Small intestine (tissue), 16 donors: ENCODE measurements at places on chromosomes 4 and X.
A peak's percentile ranks its signal among the peaks of the same experiment; 100 is the strongest.

- H3K4me1 ChIP-seq = no peaks in the 10 kb centered on the region
- H3K36me3 ChIP-seq = no peaks in the 10 kb centered on the region
- H3K27me3 ChIP-seq = no peaks in the 10 kb centered on the region
- DNase-seq = peak; percentile 0
These were observed 8.1 kb upstream of the LINC00632 start for GRCh38 chrX:140701480-140701879.

DNA sequence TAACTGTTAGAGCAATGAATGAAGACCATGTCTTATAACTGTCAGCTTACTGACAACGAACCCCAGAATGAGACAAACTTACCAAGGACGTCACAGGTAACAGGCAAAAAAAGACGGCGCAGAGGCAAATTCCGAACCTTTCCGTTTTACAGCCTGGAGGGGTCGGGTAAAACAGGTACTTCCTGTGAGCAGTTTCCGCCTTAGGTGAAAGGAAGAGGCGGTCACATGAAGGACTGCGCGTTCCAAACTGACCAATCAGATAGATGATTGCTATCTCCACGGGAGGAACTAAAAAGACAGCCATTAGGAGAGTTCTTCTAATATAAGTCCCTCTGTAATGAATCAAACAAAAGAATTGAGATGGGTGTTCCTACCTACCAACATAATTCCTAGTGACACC is at the start of gene COX7B2:
Gene COX7B2 (minus strand): TSS at position 168 of the 400 bp plus-strand sequence. CDS start 174,053 bp downstream, outside the sequence.
- no peak for DNase-seq
- no peak within 1 kb of the TSS for H3K4me3 ChIP-seq
- H3K36me3 ChIP-seq = no peaks in the 10 kb centered on the region
- no peaks in the 10 kb centered on the region for H3K4me1 ChIP-seq
- H3K27ac ChIP-seq = no peak within 1 kb of the TSS

DNA sequence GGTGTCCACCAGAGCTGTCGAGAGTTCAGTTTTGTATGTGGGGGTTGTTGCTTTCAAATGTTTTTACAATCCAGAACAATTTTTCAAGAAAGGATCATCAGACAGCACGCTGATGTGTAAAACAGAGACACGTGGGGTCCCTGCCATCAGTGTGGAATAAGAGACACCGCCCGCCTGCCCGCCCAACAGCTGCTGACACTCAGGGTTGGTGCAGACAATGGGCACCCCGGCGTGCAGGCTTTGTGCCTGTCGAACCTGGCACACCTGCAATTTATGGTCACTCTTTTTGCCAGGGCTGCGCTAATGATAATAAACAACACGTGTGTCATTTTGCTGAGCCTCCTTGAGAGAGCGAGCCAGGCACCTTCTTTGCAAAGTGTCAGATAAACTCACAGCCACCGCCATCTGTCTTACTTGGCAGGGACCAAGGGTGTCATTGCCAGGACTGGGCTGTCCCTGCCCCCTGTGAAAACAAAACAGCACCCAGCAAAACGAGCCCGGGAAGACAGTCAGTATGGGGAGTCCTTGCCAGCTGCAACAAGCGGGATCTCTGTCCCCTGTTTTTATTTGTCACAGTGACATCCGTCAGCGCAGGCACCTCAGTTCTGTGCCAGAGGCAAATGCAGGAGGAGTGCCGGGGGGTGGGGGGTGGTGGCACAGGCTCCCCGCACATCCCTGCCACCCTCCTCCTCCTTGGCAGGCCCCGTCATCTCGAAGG is 69.1 kb downstream of the PSAPL1 start:
- H3K27me3 ChIP-seq = no peaks in the 10 kb centered on the region
- H3K27ac ChIP-seq = no peak overlapping the region
- no peaks in the 10 kb centered on the region for H3K4me1 ChIP-seq
- DNase-seq = peak; percentile 20

- peaks cover 12% of the 10 kb centered on the region for H3K27me3 ChIP-seq
- H3K4me3 ChIP-seq = no peak overlapping the region
- H3K27ac ChIP-seq = no peak overlapping the region
- no peaks in the 10 kb centered on the region for H3K36me3 ChIP-seq
- DNase-seq = peak; percentile 8
- no peaks in the 10 kb centered on the region for H3K4me1 ChIP-seq
These were observed 960 bp upstream of the IL1RAPL1 start for GRCh38 chrX:28586286-28586685.

DNA sequence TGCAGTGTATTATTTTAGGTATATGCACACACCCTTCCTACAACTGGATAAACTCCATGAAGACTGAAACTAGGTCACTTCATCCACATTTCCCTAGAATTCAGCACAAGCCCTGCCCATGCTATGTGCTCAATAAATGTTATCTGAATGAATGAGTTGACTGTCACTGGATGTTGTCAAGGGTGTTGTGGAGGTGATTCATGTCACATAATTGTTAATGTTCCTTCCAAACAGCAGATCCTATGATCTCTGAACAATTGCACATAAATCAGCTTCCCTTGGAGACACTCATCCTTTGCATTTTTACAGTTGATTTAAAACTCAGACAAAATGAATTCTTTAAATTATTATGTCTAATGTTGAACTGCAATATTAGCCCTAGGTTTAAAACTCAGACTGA is 154.7 kb downstream of the TSPAN5 start:
- H3K27ac ChIP-seq = no peak overlapping the region
- DNase-seq = no peak
- H3K4me3 ChIP-seq = no peak overlapping the region
- H3K27me3 ChIP-seq = no peaks in the 10 kb centered on the region
- H3K36me3 ChIP-seq = no peaks in the 10 kb centered on the region

- no peaks in the 10 kb centered on the region for H3K27me3 ChIP-seq
- peaks cover 17% of the 10 kb centered on the region for H3K36me3 ChIP-seq
- DNase-seq = peak; percentile 89
- peak overlapping the region; percentile 84 for H3K4me3 ChIP-seq
- peak overlapping the region; percentile 94 for H3K27ac ChIP-seq
These were observed 2.6 kb downstream of the DHRSX start for GRCh38 chrX:2497961-2498780.

DNA sequence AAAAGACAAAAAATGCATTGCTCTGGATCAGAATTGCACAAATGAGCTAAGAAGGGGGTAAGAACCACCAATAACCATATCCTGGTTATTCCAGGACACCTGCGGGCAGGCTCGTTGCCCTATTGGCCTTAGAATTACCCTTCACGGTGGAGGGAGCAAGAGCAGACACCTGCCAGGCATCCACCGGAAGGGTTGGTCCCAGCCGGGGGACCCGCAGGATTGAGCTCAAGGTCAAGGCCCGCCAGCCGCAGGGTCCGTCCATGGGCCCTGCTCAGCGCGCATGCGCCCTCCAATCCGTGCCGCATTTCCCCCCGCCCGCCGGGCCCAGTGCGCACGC is 575 bp downstream of the SLC25A6 start:
- H3K4me1 ChIP-seq = no peaks in the 10 kb centered on the region
- H3K36me3 ChIP-seq = peaks cover 21% of the 10 kb centered on the region
- no peaks in the 10 kb centered on the region for H3K27me3 ChIP-seq
- peak; percentile 96 for DNase-seq
- peak overlapping the region; percentile 100 for H3K27ac ChIP-seq

DNA sequence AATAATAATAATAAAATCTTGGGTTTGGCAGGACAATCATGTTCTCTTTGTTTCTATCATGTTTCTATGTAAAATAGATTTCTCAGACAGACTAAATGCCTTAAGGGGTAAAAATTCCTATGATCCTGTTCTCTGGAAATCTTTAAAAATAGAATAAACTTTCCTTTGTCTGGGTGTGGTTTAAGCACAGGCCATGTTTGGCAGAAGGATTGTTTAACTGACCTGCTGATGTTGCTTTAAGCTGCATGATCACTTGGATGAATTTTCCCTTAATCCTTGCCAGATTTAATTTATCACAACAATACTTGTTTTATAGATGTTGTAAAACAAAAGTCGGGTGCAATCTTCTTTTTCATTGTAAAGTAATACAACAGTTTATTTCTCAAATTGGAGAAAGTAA is 341.7 kb upstream of the FAT1 start:
- no peak for DNase-seq
- no peak overlapping the region for H3K27ac ChIP-seq
- no peaks in the 10 kb centered on the region for H3K4me1 ChIP-seq
- no peaks in the 10 kb centered on the region for H3K27me3 ChIP-seq

DNA sequence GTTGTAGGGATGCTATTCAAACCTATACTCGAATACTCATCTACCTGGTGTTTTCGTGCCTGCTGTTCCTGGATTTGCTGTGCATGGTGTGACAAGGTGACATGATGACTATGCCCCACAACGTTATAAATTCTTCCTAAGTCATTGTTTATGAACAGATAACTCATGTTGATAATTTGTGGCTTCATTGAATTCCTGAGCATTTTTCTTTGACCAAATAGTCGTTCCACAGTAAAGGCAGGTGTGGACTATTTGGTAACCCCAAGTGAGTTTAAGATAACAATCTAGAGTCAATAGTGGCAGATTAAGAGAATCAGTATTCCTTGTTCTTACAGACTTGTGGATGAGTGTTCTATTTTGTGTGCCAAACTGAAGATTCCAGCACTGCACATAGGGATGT is 59.9 kb downstream of the SNX25 start:
- no peaks in the 10 kb centered on the region for H3K4me1 ChIP-seq
- no peaks in the 10 kb centered on the region for H3K27me3 ChIP-seq
- no peak overlapping the region for H3K4me3 ChIP-seq
- no peak overlapping the region for H3K27ac ChIP-seq

DNA sequence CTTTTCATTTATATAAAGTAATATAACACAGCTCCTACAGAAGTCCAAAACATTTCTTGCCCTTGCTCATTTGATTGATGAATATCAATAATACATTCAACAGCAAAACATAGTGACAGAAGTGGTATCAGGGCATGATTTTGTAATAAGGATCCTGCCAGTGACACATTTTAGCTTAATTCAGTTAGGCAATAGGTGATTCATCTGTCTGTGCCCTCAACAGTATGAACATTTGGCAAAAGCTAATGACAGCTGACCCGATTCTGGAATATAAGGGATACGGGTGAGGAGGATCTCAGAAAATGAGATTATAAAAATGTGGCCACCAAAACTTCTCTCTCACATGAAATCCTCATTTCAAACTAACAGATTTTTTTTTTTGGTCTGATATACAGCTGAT is 294.0 kb downstream of the CAMK2D start:
- no peaks in the 10 kb centered on the region for H3K4me1 ChIP-seq
- H3K27me3 ChIP-seq = no peaks in the 10 kb centered on the region

- no peak overlapping the region for H3K27ac ChIP-seq
- H3K4me1 ChIP-seq = no peaks in the 10 kb centered on the region
- no peak for DNase-seq
- no peaks in the 10 kb centered on the region for H3K27me3 ChIP-seq
- H3K36me3 ChIP-seq = peaks cover 14% of the 10 kb centered on the region
- H3K4me3 ChIP-seq = no peak overlapping the region
These were observed 39.0 kb downstream of the JADE1 start for GRCh38 chr4:128848461-128848860.

GRCh38 chrX:135581496-135581895 is 61.0 kb downstream of the INTS6L start:
- no peak overlapping the region for H3K27ac ChIP-seq
- no peaks in the 10 kb centered on the region for H3K36me3 ChIP-seq
- no peak for DNase-seq
- H3K4me3 ChIP-seq = no peak overlapping the region
- peaks cover 2% of the 10 kb centered on the region for H3K27me3 ChIP-seq

GRCh38 chrX:125895518-125895917 is 270.6 kb downstream of the DCAF12L2 start:
- H3K4me3 ChIP-seq = no peak overlapping the region
- H3K27me3 ChIP-seq = no peaks in the 10 kb centered on the region
- H3K4me1 ChIP-seq = no peaks in the 10 kb centered on the region
- no peaks in the 10 kb centered on the region for H3K36me3 ChIP-seq

GRCh38 chrX:20382082-20382481 is 115.4 kb upstream of the RPS6KA3 start:
- H3K27me3 ChIP-seq = no peaks in the 10 kb centered on the region
- H3K4me3 ChIP-seq = no peak overlapping the region
- H3K4me1 ChIP-seq = peaks cover 2% of the 10 kb centered on the region
- no peak overlapping the region for H3K27ac ChIP-seq
- DNase-seq = no peak
- H3K36me3 ChIP-seq = no peaks in the 10 kb centered on the region

- peak; percentile 13 for DNase-seq
- H3K4me1 ChIP-seq = no peaks in the 10 kb centered on the region
- no peaks in the 10 kb centered on the region for H3K27me3 ChIP-seq
These were observed 78.5 kb downstream of the MSN start for GRCh38 chrX:65745992-65746391.

GRCh38 chrX:12970691-12971202 is 4.2 kb upstream of the TMSB4X start:
- no peaks in the 10 kb centered on the region for H3K4me1 ChIP-seq
- peak overlapping the region; percentile 40 for H3K27ac ChIP-seq
- H3K36me3 ChIP-seq = no peaks in the 10 kb centered on the region
- DNase-seq = peak; percentile 73
- H3K4me3 ChIP-seq = no peak overlapping the region

GRCh38 chr4:15455290-15455689 is 14.4 kb upstream of the CC2D2A start:
- H3K4me1 ChIP-seq = no peaks in the 10 kb centered on the region
- DNase-seq = no peak
- no peaks in the 10 kb centered on the region for H3K36me3 ChIP-seq
- H3K27ac ChIP-seq = no peak overlapping the region

DNA sequence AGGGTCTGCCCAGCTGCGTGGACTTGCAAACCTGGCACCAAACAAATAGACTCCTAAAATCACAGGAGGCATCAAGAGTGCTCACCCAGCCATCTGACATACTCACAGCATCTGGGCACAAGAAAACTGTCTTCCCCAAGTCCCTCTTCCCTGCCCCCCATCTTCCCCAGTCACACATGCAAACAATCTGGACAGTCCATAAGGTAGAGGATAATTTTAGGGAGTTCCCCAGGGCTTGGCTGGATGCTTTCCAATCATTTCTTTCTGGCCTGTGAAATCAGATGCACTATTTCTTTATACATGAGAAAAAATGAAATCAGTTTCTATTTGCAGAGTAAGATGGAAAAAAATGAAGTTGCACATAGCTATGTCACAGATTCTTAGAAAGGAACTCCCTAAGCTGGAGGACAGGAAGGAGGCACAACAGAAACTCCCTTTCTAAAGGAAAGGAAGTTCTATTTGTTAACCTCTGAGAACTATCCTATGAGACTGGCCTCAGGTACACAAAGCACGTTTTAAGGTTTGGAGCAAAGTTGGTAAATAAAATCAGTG is 342.3 kb downstream of the HNRNPD start:
- no peaks in the 10 kb centered on the region for H3K4me1 ChIP-seq
- no peaks in the 10 kb centered on the region for H3K36me3 ChIP-seq
- no peak overlapping the region for H3K4me3 ChIP-seq
- DNase-seq = no peak
- peaks cover 2% of the 10 kb centered on the region for H3K27me3 ChIP-seq

GRCh38 chrX:3465017-3465416 is 118.6 kb upstream of the MXRA5 start:
- H3K36me3 ChIP-seq = no peaks in the 10 kb centered on the region
- no peak overlapping the region for H3K27ac ChIP-seq
- H3K27me3 ChIP-seq = no peaks in the 10 kb centered on the region
- DNase-seq = no peak
- H3K4me1 ChIP-seq = no peaks in the 10 kb centered on the region
